Pons (tissue), 1 donor: ENCODE measurements at places on chromosomes 2 and 18.

DNA sequence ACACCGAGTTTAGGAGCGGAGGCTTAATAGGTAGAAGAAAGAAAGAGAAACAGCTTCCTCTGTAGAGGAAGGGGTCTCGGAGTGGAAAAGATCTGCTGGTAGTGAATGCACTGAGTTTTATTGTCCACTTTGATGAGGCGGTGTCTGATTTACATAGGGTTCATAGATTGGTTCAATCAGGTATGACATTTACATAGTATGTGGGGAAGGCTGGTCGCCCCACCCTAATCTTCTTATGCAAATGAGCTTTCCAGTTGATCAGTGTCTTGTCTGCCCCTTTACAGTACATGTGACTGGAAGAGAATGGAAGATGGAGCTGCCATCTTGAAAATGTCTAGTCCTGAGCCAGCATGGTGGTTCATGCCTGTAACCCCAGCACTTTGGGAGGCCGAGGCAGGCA is 19.9 kb upstream of the CNOT11 start:
- no peak for DNase-seq

- DNase-seq, result no peak
These were observed 29.0 kb downstream of the ZAP70 start for GRCh38 chr2:97742381-97742847.

GRCh38 chr2:227161947-227162346 is 2.1 kb downstream of the COL4A4 start:
- DNase-seq, result no peak

GRCh38 chr2:210792000-210792399 is 235.6 kb downstream of the CPS1 start:
- DNase-seq, result peak; percentile 17

- no peak for DNase-seq
These were observed 1672.4 kb upstream of the LRRTM1 start for GRCh38 chr2:81976998-81977397.

DNA sequence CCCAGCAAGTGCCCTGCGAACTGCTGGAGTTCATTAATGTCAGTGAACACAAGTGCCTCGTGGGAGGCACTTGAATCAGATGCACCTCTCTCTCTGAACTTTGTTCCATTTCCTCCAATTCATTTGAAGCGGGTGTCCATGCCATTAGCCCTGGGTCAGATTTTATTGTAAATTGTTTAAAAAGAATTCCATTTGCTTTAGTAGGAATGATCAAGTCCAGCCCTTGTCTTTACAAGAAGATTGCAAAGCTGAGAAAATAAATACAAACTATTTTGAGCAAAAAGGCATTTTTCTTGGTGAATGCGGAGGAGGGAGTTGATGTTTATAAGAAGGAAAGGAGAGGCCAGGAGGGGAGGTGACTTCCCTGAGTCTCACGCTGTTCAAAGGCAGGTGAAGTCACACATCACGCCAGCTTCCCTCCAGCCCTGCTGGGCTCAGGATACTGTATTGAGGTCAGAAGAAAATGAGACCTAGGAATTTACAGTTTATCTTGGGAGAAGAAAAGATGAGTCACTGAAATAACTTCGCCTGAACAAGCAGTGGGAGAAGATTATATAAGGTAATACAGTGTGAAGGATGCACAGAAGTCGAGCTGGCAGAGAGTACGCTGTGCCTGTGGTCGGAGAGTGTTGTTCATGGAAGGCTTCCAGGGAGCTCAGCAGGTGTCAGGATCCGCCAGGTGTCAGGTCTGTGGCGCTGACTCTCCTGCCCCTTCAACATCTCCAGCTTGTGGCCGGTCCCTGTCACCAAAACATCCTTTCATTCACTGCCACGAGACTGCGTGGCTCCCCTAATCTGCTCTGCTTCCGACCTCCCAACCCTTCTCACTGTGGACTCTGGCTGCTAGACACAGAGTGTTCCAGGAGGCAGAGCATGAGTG is 36.5 kb downstream of the EFR3B start:
- peak; percentile 68 for DNase-seq

GRCh38 chr18:8003878-8004675 is 437.0 kb downstream of the PTPRM start:
- no peak for DNase-seq

- DNase-seq, result no peak
These were observed 109.1 kb upstream of the SH3BP4 start for GRCh38 chr2:234842753-234843152.

GRCh38 chr2:44559108-44559507 is 197.4 kb downstream of the CAMKMT start:
- DNase-seq, result no peak

- DNase-seq, result no peak
These were observed 36.0 kb upstream of the STAT1 start for GRCh38 chr2:191049728-191050639.

GRCh38 chr2:170525566-170525900 is 189.6 kb upstream of the SP5 start:
- DNase-seq, result peak; percentile 42

DNA sequence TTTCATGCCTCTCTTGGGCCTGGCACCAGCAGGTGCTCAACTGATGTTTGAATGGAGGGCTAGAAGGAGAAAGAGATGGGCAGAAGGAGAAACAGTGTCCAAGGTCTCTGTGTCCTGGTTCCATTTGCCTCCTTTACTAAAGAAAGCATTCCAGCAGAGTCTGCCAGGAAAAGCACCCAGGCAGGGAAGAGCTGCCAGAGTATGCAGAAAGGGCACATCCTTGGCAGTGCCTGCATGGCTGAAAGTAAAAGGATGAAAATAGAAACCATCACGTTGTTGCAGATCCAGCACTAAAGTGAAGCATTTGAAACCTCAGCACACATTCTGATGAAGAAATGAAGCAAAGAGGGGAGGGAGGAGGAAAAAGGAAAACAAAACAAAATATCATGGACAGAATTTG is 142.2 kb downstream of the ESCO1 start:
- DNase-seq, result peak; percentile 44

GRCh38 chr2:74128206-74128605 is 19.5 kb downstream of the BOLA3 start:
- no peak for DNase-seq

DNA sequence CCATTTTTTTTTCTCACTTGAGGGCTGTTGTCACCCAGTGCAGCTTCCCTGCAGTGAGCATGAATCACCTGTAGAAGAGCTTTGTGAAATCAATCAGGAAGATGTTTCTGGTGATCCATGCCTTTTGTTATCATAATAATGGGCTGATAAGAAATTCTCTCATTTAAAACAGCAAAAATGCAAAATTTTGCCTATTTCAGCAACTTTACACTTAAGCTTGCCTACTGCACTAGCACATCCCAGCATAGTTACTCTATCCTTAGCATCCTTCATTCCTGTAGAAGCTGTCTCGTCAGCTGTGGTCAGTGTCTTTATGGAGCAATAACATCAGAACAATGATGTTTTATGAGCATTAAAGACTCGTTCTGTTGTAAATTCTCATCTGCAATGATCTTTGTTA is 178.6 kb upstream of the ZNF804A start:
- no peak for DNase-seq

DNA sequence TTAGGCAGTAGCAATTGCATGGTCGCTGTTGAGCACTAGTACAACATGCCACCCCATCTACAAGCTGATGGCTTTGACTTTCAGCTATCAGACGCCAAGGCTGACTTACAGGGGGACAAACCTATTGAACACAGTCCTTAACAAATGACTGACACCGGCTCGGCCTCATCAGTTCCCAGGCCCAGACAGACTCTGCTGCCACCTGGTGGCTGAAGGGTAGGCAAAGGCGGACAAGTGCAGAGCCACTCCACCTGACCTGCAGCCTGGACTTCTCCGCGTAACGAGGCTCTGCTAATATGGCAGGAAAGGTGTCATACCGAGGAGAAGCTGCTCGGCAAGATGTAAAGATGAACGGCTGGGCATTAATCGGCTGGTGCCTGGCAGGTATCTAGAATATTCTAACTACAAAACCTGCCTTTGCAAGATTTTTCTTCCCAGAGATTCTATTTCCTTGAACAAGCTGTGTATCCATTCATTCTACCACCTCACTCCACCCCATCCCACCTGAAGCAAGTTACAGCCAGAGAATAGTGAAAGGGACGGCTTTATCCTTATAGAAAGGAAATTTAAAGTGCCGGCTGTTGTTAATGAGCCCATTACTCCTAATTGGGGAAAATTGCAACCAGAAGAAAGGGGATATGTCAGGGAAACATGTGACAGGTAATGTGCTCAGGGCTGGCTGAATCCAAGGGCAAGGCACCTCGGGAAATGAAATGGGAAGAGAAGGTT is 67.4 kb downstream of the STEAP3 start:
- peak; percentile 86 for DNase-seq

DNA sequence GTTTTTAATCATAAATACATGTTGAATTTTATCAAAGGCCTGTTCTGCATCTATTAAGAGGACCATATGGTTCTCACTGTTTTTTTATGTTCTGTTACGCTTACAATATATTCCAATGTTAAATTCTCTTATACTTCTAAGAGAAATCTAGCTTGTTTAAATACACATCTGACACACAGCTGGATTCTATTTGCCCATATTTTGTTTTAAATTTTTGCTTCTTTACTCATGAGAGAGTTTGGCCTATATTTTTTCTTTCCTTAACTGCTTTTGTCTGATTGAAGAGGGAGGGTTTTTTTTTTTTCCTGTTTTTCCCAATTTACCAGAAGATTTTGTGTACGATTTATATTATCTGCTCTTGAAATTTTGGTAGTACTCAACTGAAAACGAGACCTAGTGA is 34.9 kb downstream of the RNF144A start:
- DNase-seq, result no peak

- no peak for DNase-seq
These were observed 37.7 kb upstream of the FSHR start for GRCh38 chr2:49192036-49192435.

DNA sequence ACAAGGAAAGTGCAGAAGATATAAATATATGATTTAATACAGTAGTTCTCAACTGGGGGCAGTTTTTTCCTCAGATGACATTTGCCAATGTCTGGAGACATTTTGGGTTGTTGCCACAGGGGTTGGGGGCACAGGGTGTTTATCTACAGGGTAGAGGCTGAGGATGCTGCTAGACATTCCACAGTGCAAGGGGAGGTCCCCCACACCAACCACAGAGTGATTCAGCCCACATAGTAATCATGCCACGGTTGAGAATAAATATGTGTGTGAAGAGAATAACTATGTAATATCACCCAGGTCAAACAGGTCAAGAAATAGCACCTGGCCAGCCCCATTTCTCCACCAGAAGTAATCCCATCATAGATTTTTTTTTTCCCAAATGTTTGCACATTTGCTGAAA is 17.9 kb downstream of the DYSF start:
- DNase-seq, result no peak

- DNase-seq, result no peak
These were observed 74.2 kb upstream of the KCNH7 start for GRCh38 chr2:162912787-162913186.

- peak; percentile 29 for DNase-seq
These were observed 314.5 kb upstream of the CHAC2 start for GRCh38 chr2:53452957-53453748.

DNA sequence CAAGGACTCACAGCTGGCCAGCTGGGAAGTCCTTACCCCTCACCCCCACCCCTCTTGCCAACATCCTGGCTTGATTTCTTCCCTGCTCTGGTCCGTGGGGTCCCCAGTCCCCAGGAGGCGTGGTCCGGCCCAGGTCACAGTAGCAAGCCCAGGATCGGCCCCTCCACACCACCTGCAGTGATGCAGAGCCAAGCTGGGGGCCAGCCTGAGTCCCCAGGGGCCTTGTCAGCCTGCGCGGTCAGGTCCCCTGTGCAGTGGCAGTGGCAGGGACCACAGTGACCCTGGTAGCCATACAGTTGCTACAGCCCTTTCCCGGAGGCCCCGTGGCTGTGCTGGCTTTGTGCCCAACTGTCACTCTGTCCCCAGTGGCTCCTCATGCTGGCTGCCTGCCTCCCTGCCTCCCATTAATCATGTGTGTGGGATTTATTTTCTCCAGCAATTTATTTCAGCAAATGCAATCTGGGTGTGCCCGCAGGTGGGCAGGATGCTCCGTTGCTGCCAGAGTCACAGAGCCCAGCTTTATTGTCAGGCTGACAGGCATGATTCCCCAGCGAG is 8.8 kb upstream of the PRSS56 start:
- DNase-seq, result no peak

DNA sequence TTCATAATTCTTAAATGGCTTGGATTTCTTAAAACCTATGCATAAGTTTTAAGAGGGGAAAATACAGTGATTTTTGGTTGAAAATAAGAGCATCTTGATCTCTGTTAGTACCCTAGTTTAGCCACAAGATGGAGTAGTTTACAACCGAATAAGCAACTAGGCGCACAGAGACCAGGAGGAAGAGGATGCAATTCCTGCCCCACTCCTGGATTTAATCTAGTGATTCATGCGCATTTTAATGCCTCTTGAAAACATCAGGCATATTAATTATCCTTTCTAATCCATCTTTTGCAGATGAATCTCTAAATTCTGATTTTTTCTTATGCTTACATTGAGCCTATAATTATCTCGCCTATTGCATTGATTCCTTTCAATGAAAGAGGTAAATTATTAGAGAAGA is 76.7 kb downstream of the MRPS9 start:
- DNase-seq, result peak; percentile 83

GRCh38 chr2:63596401-63596883 is 7.7 kb downstream of the MDH1 start:
- DNase-seq, result no peak

- no peak for DNase-seq
These were observed 107.9 kb downstream of the DPP10 start for GRCh38 chr2:114550364-114550763.

GRCh38 chr2:216551234-216552068 is 52.8 kb downstream of the RPL37A start:
- DNase-seq, result no peak

- no peak for DNase-seq
These were observed 74.6 kb downstream of the COL5A2 start for GRCh38 chr2:189104934-189105333.

GRCh38 chr2:81266106-81266505 is 961.6 kb upstream of the LRRTM1 start:
- peak; percentile 23 for DNase-seq
